Renal pelvis (tissue), 12 donors: ENCODE measurements at places on chromosomes 2 and 18. TPM values are rescaled to one million over a fixed set of nuclear protein-coding genes. Genes with fewer than 3 reads are reported as not detected.

SIGLEC15 gene
- 0.74 TPM for polyA plus RNA-seq

DSG4 gene
- not detected for polyA plus RNA-seq

PRKAG3 gene
- polyA plus RNA-seq: 0.21 TPM

CCL20 gene
- 0.66 TPM for polyA plus RNA-seq

MC5R gene
- polyA plus RNA-seq: not detected

GPBAR1 gene
- polyA plus RNA-seq: 2.7 TPM

PJVK gene
- 9.1 TPM for polyA plus RNA-seq

RPRM gene
- polyA plus RNA-seq: 4.8 TPM

TGIF1 gene
- polyA plus RNA-seq: 92.6 TPM

CYP27C1 gene
- polyA plus RNA-seq: 5.3 TPM

RIT2 gene
- 0.10 TPM for polyA plus RNA-seq
